NCI-H1417 (cell line): ENCODE measurements at places on chromosomes 4 and X.

DNA sequence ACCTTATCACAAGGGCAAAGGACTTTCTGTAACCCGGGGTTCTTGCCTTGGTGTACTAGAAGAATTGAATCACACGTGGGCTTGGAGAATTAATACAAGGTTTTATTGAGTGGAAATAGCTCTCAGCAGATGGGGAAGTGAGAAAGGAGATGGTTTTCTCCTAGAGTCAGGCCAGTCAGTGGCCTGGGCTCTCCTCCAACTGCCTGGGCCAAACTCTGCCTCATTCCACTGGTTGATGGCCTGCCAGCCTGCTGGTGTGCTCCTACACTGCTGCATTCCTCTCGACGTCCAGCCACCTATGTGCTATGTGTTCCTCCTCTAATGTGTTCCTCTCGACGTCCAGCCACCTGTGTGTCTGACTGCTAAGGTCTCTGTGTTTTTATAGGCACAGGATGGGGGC lies 35.3 kb upstream of the SPIN2A start:
- DNase-seq, result no peak

DNA sequence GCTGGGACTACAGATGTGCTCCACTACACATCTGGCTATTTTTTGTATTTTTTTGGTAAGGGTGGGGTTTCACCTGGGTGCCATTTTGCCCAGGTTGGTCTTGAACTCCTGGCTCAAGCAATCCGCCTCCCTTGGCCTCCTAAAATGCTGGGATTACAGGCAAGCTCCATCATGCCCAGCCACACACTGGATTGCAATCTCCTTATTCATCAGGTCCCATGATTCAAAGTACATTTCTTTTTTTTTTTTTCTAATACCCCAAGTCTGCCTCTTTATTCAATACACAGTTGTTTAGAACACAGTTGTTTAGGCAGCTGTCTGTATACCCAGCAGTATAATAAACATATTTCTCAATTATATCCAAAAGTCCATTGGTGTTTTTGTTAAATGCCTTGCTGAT lies 130.3 kb upstream of the ARSJ start:
- DNase-seq, result no peak

DNA sequence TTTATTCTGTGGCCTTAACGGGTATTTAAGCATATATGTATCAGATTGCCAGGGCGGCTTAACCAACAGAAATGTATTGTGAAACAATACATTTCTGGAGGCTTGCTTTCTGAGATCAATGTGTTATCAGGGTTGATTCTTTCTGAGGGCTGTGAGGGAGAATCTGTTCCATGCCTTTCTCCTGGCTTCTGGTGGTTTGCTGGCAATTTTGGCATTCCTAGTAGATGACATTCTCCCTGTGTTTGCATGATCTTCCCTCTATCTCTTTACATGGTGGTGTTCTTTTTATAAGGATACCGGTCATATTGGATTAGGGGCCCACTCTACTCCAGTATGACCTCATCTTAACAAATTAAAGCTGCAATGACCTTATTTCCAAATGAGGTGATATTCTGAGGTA lies 16.9 kb upstream of the CEP135 start:
- no peak for DNase-seq

DNA sequence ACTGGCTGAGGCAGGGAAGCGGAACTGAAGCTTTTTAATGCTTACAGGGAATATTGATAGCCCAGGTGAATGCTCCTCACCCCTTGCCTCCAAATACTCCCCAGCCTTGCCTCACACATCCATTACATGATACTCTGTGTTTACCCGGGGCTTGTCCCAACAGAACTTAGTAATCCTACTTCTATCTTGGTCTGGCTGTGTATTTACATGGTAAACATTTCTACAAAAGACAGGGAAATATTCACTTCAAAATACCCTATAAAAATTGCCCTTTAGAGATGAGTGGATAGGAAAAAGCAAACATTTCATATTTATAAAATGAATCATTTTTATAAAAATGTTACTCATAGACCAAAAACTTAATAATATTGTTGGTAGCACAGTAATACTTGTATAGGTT lies 120.1 kb downstream of the NHS start:
- no peak for DNase-seq

DNA sequence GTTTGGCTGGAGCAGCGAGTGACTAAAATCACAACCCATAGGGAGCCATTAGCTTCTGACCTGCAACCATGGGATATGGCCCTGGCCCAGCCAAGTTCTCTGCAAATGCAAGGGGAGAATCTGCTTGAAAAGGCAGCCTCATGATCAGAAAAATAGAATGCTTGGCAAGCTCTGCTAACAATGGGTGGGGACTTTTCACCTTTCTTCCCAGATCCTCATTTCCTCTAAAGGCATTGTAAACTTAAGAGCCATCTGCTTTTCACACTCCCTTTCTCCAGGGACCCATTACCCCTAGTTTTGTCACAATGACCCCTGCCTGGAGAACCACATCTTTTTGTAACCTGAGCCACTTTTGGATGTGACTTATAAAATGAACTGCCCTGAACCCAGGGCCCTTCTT lies 104.3 kb downstream of the PARM1 start:
- no peak for DNase-seq
